ENCODE measurements at places on chromosomes 7 and 10.

GRCh38 chr10:4691301-4691700, 134.7 kb upstream of the AKR1E2 start:
- no peak for DNase-seq

GRCh38 chr7:129676017-129676897, 64.7 kb downstream of the NRF1 start:
- no peak for DNase-seq

DNA sequence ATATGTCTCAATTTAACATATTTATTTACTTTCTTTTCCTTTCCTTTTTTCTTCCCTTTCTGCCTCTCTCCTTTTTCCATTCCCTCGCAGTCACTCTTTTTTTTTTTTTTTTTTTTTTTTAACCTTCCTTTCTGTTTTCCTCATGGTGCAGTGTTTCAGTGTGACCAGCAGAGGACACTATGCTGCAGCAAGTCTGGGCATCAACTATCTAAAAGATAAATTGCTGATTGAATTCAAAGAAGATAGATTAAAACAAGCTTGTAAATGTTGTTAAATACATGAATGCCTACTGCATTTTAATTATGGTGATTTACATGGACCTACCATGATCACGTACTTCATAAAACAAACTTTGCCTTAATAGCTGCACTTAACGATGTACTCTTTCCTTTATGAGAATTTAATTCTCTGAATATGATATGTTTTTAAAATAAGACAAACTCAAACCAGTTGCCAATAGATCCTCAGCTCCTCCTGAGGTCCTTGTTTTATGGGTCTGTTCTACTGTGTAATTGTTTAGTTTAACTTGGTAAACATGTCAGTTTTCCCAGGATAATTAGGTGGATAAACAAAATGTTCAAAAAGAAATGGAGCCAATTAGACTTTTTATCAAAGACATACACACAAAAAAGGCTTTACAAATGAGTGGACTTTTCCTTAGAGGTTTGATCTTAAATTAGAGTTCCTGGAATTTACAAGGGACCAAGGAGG, 101.0 kb upstream of the AGR3 start:
- peak; percentile 49 for DNase-seq

- DNase-seq = no peak
Measured at GRCh38 chr10:129741280-129741977, 222.6 kb downstream of the EBF3 start.

- peak; percentile 49 for DNase-seq
Measured at GRCh38 chr10:103983367-103983911, 16.5 kb downstream of the SLK start.

DNA sequence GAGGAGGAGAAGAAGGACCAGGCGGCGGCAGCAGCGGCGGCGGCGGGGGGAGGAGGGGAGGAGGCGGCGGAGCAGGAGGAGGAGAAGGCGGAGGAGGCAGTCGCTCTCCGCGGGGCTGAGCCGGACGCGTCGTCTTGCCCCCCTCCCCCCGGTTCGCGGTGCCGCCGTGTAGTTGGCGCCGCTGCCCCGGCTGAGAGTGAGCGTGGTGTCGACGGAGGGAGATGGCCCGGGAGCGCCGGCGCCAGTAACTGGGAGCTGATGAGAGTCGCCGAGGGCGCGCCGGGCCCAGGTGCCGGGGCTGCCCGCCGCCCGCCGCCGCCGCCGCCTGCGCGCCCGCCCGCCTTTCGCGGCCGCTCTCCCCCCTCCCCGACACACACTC, 257 bp downstream of the WAC start:
- DNase-seq = no peak

- no peak for DNase-seq
Measured at GRCh38 chr10:521261-522250, 167.9 kb downstream of the DIP2C start.

GRCh38 chr10:123132576-123133477, 2.9 kb upstream of the HMX3 start:
- DNase-seq = peak; percentile 86

GRCh38 chr7:32462977-32463376, 27.2 kb downstream of the LSM5 start:
- DNase-seq = no peak

DNA sequence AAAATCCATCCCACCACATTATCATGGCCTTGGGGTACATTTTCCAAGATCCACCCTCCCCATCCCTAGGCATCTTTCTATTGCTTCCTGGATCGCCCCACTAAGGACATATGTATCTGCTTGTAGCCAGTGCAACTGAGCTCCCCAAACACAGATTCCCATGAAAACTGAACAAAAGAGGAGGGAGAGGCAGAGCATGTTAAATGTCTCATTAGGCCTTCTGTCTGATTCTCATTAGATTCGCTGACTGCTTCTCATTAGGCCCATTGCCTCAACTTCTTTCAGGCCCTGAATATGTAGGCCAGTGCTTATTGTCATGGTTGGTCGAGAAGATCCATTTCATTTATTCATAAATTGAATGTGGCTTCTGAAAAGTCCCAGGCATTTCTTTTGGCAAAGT, 698.9 kb downstream of the INHBA start:
- DNase-seq = no peak

GRCh38 chr7:46834921-46835320, 747.0 kb downstream of the TNS3 start:
- DNase-seq = no peak

GRCh38 chr7:30252885-30253795, 31.3 kb upstream of the ZNRF2 start:
- DNase-seq = no peak

DNA sequence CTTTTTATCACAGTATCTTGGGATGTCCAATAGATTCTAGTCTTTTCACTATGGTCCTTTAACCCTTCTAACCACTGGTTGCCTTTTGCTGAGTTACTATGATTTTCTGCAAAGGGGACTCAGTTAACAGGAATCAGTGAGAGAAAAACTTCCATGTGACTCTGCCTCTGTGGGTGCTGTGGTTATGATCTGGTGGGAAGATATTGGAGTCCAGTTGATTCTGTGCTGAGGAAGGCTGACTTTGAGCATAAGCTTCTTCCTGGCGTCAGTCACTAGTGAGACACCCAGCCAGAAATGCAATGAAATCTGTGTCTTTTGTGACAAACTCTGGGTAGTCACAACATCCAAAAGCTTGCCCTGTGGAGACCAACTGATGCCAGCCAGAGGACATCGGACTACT, 648.0 kb downstream of the SUGCT start:
- DNase-seq = no peak

GRCh38 chr7:5248201-5248885, 34.4 kb upstream of the SLC29A4 start:
- DNase-seq = no peak

DNA sequence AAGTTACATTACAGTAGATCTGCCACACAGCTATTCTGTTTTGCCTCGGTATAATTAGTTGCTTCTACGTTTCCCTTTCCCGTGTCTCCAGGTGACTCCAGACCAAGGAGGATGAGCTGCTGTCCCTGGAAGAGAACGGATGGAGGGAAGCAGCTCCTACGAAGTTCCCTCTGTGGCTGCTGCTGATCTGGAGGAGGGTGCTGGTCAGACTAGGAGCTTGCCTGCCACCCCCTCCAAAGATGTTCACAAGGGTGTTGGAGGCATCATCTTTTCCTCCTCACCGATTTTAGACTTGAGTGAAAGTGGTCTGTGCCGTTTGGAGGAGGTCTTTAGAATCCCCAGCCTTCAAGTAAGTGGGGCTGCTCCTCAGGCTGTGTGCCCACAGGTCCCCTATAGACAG, 1.4 kb downstream of the LRRC27 start:
- DNase-seq = no peak

DNA sequence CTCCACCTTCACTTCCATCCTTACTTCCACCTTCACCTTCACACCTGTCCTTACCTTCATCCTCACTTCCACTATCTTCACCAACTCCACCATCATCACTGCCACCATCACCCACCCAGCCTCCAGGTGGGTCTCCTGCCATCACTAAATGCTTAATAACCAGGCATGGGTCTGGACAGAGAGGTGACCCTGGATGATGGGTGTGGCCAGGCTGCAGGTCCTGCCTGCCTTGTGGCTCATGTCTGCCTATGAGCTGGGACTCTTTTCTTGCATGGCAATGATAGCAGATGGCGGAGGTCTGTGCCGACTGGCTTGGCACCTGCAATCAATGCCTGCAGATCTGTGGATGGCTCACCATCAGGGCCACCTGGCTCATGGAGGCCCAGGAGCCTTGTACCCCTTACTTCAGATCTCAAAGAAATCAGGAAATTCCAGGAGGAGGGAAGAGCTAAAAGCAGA, 60.1 kb upstream of the ELN start:
- DNase-seq = no peak

DNA sequence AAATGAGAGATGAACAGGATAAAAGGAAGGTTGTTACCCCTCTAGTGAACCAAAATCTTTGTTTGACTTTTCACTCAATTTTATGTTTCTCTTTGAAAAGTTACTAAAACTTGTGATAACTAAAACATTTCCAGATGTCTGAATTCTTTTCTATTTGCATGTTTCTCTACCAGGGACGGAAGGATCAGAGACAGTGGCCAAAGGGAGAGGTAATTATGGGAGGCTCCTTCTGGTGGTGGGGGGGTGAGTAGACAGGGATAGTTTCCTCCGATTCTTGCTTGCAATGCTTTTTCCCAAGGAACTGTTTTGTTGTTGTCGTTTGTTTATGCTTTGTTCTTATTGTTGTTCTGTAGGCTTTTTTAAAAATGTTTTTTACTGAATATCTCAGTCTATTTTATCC, 374.8 kb downstream of the INHBA start:
- no peak for DNase-seq

DNA sequence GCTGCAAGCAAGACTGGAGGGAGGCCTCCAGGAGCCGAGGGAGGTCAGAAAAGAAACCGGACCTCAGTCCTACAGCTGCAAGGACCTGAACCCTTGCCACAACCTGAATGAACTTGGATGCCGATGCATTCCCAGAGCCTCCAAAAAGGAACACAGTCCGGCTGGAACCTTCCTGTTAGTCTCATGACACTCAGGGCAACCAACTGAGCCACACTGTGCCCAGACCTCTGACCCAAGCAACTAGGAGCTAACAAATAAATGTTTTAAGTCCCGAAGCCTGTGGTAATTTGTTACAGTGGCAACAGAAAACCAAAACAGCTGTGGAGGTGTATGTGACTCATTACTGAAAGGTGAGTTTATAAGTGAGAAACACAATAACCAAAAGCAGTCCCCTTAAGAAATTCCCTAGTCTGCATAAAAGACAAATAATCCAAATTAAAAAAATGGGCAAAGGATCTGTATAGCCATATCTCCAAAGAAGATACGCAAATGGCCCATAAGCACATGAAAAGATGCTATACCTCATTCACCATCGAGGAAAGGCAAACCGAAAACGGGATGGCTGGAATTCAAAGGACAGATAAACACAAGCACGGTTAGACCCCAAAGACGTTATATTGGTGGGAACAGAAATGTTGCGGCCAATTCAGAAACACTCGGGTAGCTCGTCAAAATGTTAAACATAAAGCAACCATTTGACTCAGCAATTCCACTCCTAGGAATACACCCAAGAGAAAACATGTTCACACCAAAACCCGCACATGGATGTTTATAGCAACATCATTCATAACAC, 24.8 kb downstream of the GNA12 start:
- DNase-seq = no peak

DNA sequence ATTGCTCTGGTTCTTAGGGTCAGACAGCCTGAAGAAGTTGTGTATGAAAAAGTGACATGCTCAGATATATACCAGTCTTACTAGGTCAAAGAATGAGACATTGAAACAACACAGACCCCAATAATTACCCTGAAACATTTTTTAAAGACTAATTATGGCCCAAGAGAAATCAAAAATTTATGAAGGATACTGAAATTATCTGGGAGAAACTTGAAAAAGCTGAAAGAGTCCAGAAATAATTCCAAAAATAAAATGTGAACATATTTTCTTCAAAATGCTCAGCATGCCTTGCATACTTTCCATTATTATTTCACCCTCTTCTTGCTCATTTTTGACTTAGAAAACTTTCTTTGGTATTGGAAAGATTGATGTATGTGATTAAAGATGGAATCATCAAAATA, 198.9 kb upstream of the CCDC6 start:
- no peak for DNase-seq

DNA sequence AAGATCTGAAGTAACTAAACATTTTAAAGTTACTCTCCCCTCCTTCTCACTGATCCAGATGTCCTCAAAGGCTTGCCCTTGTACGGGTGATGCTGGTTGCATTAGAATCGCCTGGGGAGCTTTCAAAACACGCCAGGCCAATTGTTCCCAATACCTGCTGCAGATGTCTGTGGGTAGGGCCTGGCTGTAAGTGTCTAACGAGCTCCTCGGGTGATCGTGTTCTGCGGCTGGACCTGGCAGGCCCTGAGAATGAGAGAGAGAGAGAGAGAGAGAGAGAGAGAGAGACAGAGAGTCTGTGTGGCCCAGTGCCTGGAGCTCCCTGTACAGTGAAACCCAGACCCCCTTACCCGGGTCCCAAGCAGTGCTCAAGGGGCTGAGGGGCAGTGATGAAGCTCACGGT, 8.4 kb downstream of the COL13A1 start:
- no peak for DNase-seq

DNA sequence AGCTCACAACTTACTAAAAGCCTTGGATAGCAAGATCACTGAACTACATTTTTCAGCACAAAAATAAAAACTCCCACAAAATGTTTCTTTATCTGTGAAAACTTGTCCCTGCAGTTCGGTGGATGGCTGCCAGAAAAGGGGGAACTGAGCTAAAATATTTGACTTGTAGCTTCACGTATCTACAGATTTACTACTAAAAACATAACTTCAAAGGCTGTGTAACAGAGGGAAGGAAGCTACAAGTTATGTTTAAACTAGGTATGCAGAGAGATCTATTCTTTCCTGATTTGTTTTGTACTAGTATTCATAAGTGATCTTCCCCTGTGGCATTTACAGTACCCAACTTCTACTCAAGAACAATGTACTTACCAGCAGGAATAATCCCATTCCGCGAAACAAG, 25.1 kb downstream of the SGCE start:
- DNase-seq = no peak

DNA sequence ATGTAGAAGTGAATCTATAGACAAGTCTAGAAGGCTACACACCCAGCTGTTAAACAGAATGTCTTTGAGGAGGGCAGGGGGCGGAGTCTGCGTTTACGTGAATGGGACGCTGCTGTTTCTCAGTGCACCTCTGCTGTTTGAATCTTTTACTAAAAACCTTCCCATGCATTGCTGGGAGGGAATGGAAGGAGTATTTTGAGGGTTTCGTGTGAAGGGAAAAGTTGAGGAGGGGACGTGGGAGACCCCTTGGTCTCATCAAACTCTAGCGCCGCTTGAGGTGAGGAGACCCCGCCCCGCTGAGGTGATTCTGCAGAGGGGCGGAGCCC, 492 bp upstream of the VCL start:
- DNase-seq = peak; percentile 72
